ENCODE measurements at places on chromosomes 5 and 9. TPM values are rescaled to one million over a fixed set of nuclear protein-coding genes. Genes with fewer than 3 reads are reported as not detected.

ROR2 gene
- total RNA-seq: 2.7 TPM

DNA sequence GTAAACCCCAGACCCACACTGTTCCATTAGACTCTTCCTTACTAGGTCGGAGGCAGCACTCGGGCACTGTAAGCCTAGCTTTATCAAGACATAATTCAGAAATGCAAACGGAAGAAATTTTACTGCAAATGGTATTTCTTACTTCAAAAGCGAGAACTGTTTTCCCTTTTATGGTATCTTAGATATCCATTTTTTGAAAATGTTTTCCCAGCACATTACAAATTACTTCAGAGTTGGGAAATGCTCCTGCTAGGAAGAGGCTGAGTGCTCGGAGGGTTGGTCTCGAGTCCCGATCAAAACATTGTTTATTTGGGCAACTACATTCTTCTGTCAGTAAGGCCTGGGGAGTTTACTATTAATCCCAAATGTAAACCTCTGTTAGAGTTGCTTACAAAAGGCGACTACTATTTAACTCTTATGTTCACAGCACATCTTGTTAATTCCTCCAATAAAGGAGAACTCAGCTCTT lies 332.9 kb downstream of the CWC27 start:
- peaks cover 8% of the 10 kb centered on the region for H3K4me1 ChIP-seq
- no peak overlapping the region for H3K4me3 ChIP-seq
- H3K36me3 ChIP-seq: no peaks in the 10 kb centered on the region
- H3K27ac ChIP-seq: no peak overlapping the region

DNA sequence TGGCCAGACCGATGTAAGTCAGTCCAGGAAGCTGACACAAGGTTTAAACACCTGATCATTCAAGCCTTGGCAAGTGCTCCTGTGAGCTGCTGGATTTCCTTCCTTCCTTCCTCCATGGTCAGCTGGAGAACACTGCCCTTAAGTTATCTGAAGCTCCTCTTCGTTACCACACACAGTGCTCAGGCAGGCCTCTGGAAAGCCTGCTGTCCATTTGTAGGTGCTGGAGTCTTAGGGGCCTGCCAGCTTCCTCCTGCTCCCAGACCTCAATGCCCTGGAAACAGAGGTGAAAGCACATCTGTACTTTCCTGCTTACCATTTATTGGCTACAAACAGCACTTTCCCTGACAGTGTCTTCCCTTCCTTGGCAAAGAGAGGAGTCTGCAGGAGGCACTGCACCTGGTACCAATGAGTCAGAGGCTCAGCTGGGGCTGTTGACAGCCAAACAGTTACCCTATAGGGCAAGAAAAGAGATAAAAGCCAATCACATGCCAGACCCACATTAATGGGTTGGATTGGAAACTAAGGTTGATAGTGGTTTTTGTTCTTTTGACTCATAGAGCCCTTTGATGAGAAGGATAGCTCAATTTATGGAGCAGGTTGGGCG lies 72.6 kb upstream of the PUM3 start:
- no peak for DNase-seq
- no peak overlapping the region for H3K27ac ChIP-seq
- no peak overlapping the region for H3K4me3 ChIP-seq
- no peaks in the 10 kb centered on the region for H3K36me3 ChIP-seq
- no peaks in the 10 kb centered on the region for H3K4me1 ChIP-seq
- no peaks in the 10 kb centered on the region for H3K27me3 ChIP-seq

DNA sequence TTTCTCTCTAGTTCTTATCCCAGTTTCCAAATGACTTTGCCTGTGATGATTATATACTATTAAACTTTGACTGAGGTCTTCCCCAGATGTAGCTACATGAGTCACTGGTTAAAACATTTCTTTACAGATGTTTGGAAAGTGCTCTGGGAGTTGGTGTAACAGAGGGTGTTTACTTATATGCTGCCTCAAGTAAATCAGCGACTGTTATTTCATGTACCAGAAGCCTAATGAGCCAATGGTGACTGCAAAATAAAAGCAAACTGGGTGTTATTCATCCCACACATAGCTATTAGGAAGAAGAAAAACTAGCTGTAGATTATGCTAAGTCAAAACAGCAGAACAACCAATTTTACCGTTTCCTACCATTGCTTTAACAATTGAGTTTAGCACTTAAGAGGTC lies 929.7 kb upstream of the SEMA6A start:
- no peak overlapping the region for H3K27ac ChIP-seq
- no peaks in the 10 kb centered on the region for H3K4me1 ChIP-seq
- no peak for DNase-seq
- no peaks in the 10 kb centered on the region for H3K36me3 ChIP-seq
- no peaks in the 10 kb centered on the region for H3K27me3 ChIP-seq

- no peak for DNase-seq
- H3K27me3 ChIP-seq: no peaks in the 10 kb centered on the region
- H3K27ac ChIP-seq: no peak overlapping the region
- H3K4me1 ChIP-seq: peaks cover 13% of the 10 kb centered on the region
Measured at GRCh38 chr5:141804475-141804874, 73.7 kb downstream of the PCDH1 start.

CLK4 gene
- total RNA-seq: 12.5 TPM

ZNF883 gene
- total RNA-seq: 10.7 TPM

DNA sequence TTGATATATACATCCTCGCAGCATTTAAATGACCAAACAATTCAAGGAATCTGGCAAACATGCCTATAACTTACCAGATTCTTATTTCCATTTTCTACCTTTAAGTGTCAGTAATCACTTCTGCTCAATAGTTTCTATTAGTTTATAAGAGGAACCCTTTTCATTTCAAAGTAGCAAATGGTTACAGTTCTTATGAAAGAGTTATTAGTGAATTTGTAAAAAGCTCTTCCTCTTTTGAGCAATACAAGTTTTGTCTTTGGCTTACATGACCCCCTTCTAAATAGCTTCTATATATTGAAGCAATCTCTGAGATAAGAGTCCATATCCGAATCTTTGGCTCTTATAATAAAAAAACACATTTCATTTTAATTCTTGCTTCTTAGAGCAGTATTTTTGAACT lies 42.0 kb downstream of the ELL2 start:
- H3K27me3 ChIP-seq: no peaks in the 10 kb centered on the region
- no peaks in the 10 kb centered on the region for H3K36me3 ChIP-seq
- no peak for DNase-seq
- H3K27ac ChIP-seq: no peak overlapping the region

EFCAB9 gene
- not detected for total RNA-seq

FYB1 gene
- not detected for total RNA-seq

CD14 gene
- total RNA-seq: 0.13 TPM

DNA sequence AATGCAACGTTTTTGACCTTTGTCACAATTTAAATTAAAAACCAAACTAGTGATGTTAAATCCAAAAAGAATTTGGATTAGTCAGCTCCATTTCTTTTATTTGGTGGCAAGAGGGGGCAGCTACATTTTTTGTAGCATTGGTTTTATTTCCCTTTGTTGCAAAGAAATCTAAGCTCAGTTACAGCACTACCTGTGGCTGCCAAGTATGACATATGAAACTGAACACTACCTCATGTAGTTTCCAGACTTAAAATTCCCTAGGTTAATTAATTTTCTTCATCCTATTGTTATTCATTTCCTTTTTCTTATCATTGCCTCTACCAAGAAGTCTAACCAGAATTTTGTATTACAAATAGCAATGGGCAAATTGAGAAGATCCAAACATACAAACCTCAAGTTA lies 393.5 kb downstream of the BRINP1 start:
- H3K4me1 ChIP-seq: no peaks in the 10 kb centered on the region
- no peak overlapping the region for H3K27ac ChIP-seq
- no peaks in the 10 kb centered on the region for H3K27me3 ChIP-seq
- H3K4me3 ChIP-seq: no peak overlapping the region
- no peak for DNase-seq
